ENCODE measurements at places on chromosomes 6 and 20. TPM values are rescaled to one million over a fixed set of nuclear protein-coding genes. Genes with fewer than 3 reads are reported as not detected.

The ZNF831 gene
- total RNA-seq, result 0.88 TPM

The CCN5 gene
- 1,717 TPM for total RNA-seq

The DCBLD1 gene
- 19.7 TPM for total RNA-seq

The THEMIS gene
- total RNA-seq, result 0.98 TPM

The HSP90AB1 gene
- 750 TPM for total RNA-seq

The GCNT2 gene
- total RNA-seq, result 6.4 TPM

The PTGIS gene
- 39.2 TPM for total RNA-seq

The KCNQ5 gene
- not detected for total RNA-seq

The GJA10 gene
- total RNA-seq, result not detected

The CHD6 gene
- 47.4 TPM for total RNA-seq

The MOCS1 gene
- total RNA-seq, result 55.8 TPM

The ZBTB46 gene
- 7.5 TPM for total RNA-seq

The KCNK5 gene
- 3.0 TPM for total RNA-seq

The MCHR2 gene
- not detected for total RNA-seq

The CST5 gene
- not detected for total RNA-seq

The RSPO3 gene
- total RNA-seq, result 2.3 TPM

The GRM1 gene
- total RNA-seq, result not detected

The MEI4 gene
- total RNA-seq, result not detected

The OVOL2 gene
- not detected for total RNA-seq

The C6orf52 gene
- not detected for total RNA-seq

The BTN1A1 gene
- total RNA-seq, result not detected

The PI3 gene
- not detected for total RNA-seq

The TAF8 gene
- total RNA-seq, result 22.7 TPM

The PGC gene
- total RNA-seq, result not detected

The DZANK1 gene
- total RNA-seq, result 1.9 TPM

The C6orf141 gene
- total RNA-seq, result 14.7 TPM

The RAB23 gene
- 6.8 TPM for total RNA-seq

The MICB gene
- 2.3 TPM for total RNA-seq

The SCGN gene
- 26.6 TPM for total RNA-seq

The RBPJL gene
- not detected for total RNA-seq

The SUMO4 gene
- total RNA-seq, result 4.5 TPM

The FAM217A gene
- not detected for total RNA-seq

The FBXO5 gene
- 4.8 TPM for total RNA-seq

The VIP gene
- total RNA-seq, result 0.66 TPM

The TRIM27 gene
- 44.0 TPM for total RNA-seq

The CCN6 gene
- total RNA-seq, result not detected

The IPCEF1 gene
- 0.82 TPM for total RNA-seq

The MYCT1 gene
- 31.6 TPM for total RNA-seq

The CST2 gene
- not detected for total RNA-seq

The BCAS1 gene
- total RNA-seq, result not detected

All from subcutaneous adipose tissue (tissue), 4 donors.